ENCODE measurements at places on chromosomes 1 and 21.
A peak's percentile ranks its signal among the peaks of the same experiment; 100 is the strongest.

DNA sequence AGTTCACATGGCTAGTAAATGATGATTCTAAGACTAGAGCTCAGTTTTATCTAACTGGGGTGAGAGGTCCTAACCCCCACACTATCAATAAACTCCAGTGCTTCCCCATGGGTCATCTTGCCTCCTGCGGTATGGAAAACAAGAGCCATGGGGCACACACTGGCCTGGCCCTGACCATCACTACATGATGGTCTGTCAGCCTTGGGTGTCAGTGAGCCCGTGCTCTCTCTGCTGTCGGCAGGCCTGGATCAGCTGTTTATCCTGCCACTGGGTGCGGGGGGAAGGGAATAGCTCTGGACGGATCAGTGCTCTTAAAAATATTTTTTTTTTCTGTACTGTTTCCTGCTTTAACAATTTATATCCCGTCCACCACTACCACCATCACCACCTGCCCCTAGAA is 255.0 kb upstream of the ADGRL2 start:
- no peak for DNase-seq

DNA sequence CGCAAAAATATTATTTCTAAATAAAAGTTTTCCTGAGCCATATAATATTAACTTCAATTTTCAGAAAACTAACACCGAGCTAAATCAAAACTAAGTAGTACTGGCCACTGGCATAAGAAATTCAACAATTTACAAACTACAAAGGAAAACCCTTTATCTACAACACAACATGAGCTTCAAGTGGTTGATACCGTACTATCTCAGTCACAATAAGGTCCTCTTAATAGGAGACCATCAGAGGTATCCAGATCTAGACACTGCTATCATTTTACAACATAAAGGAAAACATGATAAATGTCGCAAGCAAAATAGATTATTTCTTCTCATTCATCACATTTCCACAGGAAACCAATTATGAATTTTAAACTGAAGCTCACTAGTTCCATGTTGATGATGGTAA is 39.5 kb downstream of the GATAD2B start:
- no peak for DNase-seq

- no peak for DNase-seq
These were observed 135.4 kb downstream of the LMO4 start for GRCh38 chr1:87464022-87464490.

- DNase-seq: no peak
These were observed 47.8 kb downstream of the FMN2 start for GRCh38 chr1:240139511-240139910.

DNA sequence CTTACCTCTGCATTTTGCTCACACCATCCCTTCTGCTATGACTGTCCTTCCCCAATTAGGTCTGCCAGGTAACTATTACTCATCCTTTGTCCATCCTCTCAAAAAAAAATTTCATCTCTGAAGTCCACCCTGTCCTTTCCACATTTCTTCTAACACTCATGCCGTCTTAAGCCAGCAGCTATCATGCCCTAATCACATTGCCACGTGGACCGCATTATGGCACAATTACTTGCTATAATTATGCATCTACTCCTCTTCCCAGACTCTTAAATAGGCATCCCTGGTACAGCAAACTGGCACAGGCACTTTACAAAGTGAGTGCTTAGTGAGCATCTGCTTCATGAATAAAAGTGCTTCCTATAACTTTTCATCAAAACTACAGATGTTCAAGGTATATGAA is 295.4 kb upstream of the ESRRG start:
- DNase-seq: no peak

DNA sequence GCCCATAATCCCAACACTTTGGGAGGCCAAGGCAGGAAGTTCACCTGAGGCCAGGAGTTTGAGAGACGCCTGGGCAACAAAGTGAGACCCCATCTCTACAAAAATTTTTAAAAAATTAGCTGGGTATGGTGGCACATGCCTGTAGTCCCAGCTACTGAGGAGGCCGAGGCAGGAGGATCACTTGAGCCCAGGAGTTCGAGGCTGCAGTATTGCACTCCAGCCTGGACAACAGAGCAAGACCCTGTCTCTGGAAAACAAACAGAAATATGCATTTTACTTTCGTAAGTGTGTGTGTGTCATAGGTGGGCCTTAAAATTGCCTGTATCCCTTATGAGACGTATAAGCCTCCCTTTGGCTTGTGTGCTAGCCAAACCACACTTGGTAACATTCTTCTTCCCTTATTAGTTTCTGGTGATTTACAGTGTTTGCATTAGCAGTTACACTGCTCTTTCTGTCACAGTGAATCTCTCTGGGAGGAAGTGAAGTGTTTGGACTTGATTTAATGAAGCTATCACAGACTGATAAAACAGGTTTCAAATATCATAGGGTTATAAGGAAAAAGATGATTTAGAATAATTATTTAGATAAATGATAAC is 48.9 kb upstream of the KIF26B start:
- DNase-seq: no peak

DNA sequence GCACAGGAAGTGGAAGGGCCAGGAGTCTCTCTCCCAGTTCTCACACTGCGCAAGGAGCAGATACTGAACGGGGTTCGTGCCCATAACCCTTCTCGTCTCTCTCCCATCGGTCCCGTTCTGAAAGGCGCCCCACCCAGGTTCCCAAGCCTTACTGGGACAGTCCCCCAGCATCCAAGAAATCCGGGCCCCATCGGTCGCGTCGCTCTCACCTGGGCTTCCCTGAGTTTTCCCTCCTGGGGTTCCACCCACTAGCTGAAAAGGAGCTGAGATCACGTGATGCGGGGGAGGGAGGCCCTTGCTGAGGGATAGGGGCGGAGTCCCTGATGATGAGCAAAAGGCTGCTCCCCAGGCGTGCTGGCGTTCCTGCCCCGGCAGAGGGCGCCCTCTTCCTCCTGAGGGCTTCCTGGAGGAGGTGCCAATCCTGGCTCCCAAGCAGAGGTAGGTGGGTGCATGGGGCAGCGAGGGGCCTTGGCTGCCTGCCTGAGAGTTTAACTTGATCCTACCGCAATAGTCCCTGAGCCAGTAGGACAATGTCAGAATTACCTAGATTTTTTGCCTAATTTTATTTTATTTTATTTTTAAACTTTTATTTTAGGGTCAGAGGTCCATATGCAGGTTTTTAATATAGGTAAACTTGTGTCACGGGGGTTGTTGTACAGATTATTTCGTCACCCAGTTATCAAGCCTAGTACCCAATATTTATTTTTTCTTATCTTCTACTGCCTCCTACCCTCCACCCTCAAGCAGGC is at the start of gene SPOCD1:
Gene SPOCD1, minus strand, starts transcription at position 271 of the 749 bp plus-strand sequence. CDS start 689 bp downstream, outside the sequence.
- no peak for DNase-seq

- peak; percentile 7 for DNase-seq
These were observed at the start of gene ERICH3 for GRCh38 chr1:74673351-74674111. Gene ERICH3, minus strand, starts transcription at chr1:74673792. Its CDS starts 273 bp downstream, at chr1:74673519.

DNA sequence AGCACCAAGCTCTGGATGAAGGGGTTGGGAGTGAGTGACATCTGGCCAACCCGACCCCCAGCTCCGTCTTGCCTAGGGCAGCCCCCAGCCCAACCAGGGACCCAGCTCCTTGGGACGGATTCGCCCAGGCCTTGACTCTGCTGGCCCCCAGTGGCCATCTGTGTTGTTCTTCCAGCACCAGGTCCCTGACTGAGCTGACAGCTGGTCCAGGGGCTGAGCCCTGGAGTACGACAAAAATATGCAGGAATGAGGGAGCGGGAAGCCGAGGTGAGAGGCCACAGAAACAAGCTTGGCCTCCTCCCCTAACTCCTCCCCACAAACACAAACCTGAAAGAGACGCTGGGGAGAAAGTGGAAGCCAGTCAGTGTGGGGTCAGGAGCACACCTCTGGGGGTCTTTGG is 55.0 kb upstream of the PAX7 start:
- peak; percentile 8 for DNase-seq

DNA sequence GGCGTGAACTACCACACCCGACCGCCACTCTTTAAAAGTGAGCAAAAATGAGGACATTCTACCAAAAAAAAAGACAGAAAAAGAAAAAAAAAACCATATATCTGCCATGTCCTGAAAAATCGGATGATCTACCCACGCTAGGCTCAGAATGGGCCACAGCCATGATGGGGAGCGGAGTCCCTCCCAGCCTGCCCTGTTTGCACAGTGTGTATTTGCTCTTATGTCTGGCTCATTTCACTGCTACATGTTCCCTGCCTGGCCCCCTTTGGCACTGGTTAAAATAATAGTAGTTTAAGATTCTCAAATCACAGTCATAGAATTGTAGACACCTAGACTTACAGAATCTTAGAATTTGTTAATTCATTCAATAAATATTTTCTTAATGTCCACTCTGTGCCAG is 121.9 kb downstream of the PTPRU start:
- no peak for DNase-seq

DNA sequence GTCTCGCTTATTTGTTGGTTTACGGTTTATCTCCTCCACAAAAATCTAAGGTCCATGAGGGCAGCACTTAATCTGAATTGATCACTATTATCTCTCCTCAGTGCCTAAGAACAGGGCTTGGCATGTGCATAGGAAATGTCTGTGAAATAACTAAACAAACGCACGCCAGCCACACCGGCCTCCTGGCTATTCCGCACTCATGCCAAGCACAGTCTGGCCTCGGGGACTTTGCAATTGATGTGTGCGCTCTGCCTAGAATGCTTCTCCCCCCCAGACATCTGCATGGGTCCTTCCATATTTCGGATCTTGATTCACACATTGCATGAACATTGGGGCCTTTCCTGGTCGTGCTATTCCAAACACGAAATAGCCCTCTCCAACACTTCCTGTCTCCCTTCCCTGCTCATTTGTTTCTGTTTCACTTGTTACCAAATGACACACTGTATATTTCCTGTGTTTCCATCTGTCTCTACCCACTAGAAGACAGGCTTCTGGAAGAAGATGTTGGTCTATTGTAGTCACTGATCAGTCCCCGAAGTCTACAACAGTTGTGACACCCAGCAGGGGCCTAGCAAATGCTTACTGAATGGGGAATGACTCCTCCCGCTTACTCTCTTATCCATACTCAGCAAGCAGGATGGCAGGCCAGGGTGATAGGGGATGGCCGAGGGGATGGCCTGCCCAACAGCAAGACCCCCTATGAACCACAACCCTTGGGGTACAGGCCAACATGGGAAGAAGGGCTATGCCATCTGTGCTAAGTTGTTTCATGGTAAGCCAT is 93.9 kb downstream of the GLIS1 start:
- no peak for DNase-seq

GRCh38 chr1:65179148-65179547 is 31.1 kb downstream of the AK4 start:
- no peak for DNase-seq

- DNase-seq: no peak
These were observed 1.4 kb downstream of the MMEL1 start for GRCh38 chr1:2631136-2632050.

GRCh38 chr1:155279268-155279667 is 2.0 kb downstream of the HCN3 start:
- DNase-seq: no peak

GRCh38 chr1:94660994-94661393 is 119.4 kb upstream of the F3 start:
- DNase-seq: no peak

DNA sequence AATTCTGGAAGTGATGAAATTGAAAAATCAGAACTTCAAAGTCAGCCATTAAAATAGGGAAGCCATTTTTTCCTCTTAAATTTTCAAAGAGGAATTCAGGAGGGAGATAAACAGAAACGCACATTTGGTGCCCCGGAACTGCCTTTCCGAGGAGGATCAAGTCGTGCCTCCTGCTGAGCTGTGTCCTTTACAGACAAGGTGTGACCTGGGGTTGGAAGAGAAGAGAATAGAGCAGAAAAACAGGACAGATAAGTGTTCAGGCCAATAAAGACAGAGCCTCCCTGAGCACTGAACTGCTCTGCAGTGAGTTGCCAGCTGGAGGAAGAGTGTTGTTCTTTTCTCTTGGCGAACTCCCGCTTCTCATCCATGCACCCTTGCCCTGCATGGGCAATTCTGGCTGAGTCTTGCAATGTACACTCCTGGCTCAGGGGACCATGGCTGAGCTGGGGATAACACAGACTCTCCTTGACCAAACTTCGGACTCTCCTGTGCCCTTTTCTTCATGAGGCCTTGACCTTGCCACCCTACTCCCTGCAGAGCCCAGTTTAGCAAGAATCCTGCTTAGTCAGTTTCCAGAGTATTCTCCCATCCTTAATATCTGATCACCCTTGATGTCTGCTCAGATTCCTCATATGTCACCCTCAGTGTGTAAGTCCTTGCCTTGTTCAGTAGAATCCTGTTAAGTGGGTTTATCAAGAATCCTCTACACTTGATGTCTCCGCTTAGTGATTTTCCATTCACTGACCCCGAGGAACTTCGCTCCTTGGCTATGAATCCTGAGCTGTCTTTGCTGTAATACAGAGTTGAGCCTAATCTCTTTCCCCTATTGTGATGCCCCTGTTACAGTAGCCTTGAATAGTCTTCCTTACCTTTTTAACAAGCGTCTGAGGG is 1.3 kb upstream of the MTARC1 start:
- DNase-seq: no peak

GRCh38 chr1:183841550-183841949 is 36.6 kb downstream of the RGL1 start:
- no peak for DNase-seq

GRCh38 chr1:151585622-151586021 is 26.2 kb upstream of the SNX27 start:
- DNase-seq: no peak

DNA sequence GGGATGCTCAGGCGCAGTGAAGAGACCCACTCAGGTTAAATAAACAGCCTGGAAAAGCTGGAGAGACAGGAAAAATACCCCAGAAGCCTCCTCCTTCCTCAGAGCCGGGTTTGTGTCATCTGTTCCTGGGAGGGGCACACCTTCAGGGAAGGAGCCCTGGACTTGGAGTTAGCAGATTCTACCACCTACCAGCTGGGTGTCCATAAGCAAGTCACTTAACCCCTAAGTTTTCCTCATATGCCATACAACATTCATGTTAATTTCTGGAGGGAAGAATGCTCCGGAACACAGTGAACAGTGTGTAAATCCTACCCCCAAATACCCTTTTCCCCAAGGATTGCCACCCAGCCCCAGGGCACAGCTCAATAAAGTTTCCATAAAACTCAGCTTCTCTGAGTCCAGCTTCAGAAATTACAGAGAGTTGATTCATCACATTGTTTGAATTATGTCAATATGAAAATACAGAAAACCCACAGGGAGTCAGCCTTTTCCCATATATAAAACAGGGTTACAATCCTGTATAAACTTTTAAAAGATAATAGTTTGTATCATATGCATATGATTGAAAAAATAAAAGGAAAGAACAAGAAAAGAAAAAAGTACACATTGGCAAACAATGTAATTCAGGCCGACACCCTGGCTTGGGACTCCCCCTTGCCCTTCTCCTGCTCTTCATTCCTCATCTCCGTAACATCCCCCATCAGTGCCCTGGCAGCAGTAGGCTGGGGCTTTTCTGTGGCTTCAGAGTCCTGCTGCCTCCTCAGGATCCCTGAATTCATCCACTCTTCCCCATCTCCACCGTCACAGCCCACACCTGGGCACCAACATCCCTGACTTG is 291.8 kb upstream of the USP24 start:
- no peak for DNase-seq
